Fibroblast of mammary gland (primary cell): ENCODE measurements at places on chromosomes 1 and 21.

GRCh38 chr1:18927082-18927653 is 24.8 kb upstream of the ALDH4A1 start:
- no peak for DNase-seq

GRCh38 chr21:42523941-42524340 is 10.3 kb downstream of the SLC37A1 start:
- DNase-seq: no peak

- no peak for DNase-seq
Measured at GRCh38 chr1:110478886-110479285, 27.9 kb downstream of the PROK1 start.

DNA sequence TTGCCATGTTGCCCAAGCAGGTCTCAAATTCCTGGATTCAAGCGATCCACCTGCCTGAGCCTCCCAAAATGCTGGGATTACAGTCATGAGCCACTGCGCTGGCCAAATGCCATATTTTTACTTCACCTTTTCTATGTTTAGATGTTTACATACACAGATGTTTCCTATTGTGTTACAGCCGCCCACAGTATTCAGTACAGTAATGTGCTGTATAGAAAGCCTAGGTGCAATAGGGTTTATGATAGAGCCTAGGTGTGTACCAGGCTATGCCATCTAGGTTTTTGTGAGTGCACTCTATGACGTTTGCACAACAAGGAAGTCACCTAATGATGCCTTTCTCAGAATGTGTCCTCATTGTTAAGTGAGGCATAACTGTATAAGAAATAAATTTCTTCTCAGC is 153.4 kb downstream of the CHRM3 start:
- no peak for DNase-seq

DNA sequence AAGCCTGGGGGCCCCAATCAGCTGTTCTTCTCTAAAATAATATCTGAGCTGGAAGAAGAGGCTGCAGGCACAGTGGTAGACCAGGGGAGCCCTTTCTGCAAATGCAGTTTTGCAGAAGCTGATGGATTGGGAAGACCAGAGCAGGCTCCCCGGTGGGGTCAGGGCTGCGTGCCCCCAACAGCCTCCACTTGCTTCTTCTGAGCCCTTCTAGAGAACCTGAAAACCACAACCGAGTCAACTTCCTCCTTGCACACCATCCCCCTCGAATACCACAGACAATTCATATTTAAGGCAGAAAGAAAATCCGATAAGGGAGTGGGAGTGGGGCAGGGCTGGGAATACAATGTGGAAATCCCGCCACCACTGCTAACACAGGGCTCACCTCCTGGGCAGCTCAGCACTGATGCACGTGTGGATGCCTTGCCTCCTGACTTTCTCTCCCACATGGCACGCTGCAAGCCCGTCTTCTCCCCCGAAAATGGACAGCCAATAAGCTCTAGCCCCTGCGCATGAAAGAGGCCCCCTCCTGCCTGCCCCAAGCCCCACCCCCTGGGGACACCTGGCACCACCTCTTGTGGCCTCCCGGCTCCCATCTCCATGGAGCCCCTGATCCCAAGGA is 25.4 kb upstream of the ALDH4A1 start:
- no peak for DNase-seq

- peak; percentile 24 for DNase-seq
Measured at GRCh38 chr1:245583575-245584330, 429.0 kb downstream of the KIF26B start.

DNA sequence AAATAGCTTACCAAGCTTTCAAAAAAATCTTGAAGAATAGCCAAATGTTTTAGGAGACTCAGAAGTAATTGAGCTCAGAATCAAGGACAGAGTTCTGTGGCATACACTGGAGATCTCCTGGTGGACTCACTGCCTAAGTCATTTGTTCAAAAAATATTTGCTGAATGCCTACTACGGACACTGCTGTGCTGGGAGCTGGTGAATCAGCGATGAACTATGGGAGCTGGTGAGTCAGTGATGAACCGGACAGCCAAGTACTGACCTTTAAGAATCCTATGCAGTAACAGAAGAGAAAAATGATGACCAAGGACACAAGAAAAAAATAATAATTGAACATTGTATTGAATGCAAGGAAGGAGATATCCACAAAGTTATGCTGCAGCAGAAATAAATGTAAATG is 717.9 kb upstream of the CXADR start:
- peak; percentile 96 for DNase-seq

- DNase-seq: peak; percentile 9
Measured at GRCh38 chr1:228381356-228381755, 25.3 kb downstream of the TRIM11 start.

- DNase-seq: peak; percentile 48
Measured at GRCh38 chr1:25810341-25811299, 9.1 kb upstream of the MTFR1L start.

DNA sequence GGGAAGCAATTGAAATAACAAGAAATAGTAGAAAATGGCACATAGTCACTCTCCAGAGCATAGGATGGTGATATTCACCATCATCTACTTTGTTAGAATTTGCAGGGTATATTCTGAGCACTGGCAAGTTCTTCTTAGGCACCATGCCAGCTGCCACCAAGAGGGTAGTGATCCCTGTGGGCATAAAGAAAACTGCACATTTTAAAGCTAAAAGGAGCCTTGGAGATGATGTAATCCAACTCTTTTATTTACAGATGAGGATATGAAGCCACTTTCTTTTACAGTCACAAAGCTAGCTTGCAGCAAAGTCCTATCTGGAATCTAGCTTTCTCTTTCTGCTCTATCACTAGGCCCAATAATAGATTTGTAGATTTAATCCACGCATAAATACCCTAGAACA is 69.0 kb downstream of the PTGER3 start:
- no peak for DNase-seq

DNA sequence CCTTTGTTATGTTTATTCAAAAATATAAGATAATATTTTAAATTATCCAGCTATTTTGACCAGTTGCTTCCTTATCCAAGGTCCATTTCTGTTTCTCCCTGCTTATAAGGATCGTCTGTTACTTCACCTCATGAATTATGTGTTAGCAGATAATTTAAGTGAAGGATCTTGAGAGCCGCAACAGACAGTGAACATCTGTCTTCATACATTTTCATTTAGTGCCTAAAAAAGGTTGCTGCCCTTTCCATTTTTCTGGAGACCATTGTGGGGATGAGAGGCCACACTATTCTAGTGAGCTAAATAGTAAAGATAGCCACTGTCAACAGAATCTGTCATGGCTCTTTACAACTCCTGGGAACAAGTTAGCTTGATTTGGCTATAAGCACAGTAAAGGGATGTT is 154.0 kb downstream of the CLEC20A start:
- no peak for DNase-seq

- DNase-seq: no peak
Measured at GRCh38 chr1:25003000-25003399, 72.9 kb upstream of the RUNX3 start.

GRCh38 chr1:48228156-48228555 is 5.6 kb downstream of the SLC5A9 start:
- DNase-seq: no peak

DNA sequence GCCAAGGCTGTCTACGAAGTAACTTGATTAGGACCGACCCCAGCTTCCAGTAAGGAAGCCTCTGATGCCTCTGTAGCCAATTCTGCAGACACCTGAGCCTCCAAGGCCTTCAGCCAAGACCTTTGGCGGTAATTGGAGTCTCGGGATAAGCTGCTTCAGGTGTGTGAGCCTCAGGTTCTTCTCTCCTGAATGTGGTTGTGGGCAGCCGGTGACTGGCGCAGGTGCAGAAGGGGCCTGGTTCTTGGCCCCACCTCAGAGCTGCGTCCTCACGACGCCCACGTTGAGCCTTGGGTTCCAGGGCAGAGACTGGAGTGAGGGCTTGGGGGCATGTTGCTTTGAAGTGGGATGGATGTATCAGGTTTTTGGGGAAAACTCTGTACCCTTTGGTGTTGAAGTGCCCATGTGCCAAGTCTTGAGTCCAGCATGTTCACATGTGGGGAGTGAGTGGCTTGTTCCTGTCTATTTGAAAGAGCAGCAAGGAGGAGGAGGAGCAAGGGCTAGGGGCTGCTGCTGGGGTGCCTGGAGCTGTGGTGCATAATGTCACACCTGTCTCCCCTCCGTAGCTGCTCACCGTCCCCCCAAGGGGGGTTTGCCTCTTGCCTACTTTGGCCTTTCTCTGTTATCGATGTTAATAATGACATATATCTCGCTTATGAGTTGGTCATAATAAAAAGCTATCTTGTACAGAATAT is 1.4 kb downstream of the PSEN2 start:
- no peak for DNase-seq

GRCh38 chr1:51274676-51275075 is 38.6 kb downstream of the RNF11 start:
- no peak for DNase-seq

GRCh38 chr1:62484824-62485468 is 48.1 kb downstream of the USP1 start:
- no peak for DNase-seq

DNA sequence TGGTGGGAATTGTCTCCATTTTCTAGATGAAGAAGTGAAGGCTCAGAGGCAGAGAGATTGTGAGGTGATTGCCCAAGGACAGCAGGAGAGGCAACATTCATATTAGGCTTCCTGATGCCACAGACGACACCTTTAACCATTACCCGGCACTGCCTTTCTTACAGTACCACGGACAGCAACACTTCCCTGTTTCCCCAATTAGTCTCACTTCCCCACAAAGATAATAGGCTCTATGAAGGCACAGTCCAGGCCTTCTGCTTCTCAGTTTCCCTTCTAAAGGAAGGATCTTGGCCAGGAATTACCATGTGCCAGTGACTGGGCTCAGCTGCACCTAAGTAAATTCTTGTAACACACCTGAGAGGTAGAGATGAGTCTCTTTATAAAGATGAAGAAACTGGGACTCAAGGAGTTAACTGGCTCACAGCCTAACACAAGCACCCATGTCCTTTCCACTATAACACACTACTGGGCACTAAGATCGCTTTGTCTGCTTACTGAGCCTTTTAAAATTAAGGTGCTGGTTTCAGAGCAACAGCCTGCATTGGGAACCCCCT is 9.6 kb downstream of the IGSF9 start:
- DNase-seq: no peak

DNA sequence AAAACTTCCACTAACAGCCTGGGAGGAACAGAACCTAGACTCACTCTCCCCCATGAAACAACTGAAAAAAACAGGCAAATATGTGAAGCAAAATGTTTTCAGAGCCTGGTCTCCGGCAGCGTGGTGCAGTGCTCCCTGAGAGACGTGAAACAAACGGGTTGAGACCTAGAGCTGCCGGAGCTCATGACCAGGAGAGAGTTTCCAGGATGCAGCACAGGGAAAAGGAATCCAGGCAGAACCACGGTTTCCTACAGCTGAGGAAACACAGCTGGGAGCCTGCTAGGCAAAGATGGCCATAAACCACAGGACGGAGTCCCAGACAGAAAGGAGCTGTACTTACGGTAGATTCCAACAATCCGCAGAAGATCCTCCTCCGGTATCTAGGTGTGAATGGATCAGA is 20.2 kb upstream of the SLC19A1 start:
- no peak for DNase-seq

DNA sequence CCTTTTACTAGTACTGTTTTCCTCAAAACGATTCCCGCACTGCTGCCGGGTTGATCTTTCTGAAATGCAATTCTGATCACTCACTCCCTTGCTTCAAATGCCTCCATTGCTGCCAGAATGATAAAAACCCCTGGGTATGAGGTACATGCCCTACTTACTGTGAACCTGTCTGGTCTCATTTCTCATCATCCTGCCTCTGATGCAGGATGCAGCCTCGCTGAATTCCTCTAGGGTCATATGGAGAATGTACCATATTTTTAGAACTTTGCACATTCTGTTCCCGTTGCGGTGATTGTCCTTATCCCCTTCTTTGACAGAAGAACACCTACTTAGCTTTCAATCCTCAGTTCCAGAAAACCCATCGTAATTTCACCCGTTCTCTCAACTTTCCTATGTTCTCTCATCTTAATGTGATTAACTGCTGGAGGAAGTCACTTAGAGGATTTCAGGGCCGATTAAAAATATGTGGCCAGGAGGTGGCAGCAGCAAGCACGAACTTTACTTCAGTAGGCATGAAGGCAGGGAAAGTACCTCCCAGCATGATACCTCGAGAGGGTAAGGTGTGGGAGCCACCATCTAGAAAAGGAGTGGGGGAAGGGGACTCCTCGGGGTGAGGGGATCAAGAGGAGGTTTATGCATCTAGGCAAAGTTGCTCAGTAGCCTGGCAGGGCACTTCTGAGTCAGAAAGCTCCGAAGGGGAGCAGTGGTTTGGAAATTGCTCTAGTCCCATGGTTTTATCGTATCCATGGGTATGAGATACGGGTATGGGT is 361.5 kb upstream of the ZP4 start:
- DNase-seq: peak; percentile 43

GRCh38 chr1:19078536-19078935 is 122.1 kb upstream of the IFFO2 start:
- DNase-seq: no peak

DNA sequence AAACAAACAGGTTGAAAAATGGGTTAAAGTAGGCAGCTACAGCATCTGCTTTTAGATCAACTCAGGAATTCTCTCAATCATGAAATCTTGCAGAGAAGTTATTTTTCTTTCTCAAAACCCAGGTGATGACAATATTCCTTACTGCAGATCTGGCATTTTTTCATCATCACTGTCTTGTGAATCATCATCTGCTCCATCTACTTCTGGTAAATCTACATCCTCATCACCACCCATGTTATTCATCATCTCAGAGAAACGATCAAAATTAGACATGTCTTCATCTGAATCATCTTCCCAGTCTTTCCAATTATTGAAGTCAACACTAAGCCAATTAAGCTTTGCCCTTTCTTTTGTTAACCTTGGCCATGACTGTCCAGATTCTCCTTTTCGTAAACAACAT is 21.8 kb downstream of the GBP2 start:
- DNase-seq: peak; percentile 30

DNA sequence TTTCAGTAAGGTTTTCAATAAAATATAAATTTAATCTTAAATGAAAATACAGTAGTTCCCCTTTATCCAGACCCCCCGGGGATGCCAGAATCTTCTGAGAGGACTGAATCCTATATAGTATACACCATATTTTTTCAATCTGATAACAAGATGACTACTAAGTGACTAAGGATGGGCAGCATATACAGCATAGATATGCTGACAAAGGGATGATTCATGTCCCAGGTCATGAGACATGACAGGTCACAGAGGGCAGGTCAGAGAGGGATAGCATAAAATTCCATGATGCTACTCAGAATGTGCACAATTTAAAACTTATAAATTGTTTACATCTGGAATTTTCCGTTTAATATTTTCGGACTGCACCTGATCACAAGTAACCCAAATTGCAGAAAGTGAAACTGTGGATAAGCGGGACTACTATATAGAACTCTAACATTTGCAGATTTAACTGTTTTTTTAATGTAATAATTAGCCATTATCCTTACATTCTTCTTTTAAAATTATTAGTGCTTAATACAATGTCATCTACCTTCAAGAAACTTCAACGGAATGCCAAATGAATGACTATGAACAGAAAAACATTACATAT is 48.8 kb downstream of the LRRC40 start:
- peak; percentile 74 for DNase-seq

DNA sequence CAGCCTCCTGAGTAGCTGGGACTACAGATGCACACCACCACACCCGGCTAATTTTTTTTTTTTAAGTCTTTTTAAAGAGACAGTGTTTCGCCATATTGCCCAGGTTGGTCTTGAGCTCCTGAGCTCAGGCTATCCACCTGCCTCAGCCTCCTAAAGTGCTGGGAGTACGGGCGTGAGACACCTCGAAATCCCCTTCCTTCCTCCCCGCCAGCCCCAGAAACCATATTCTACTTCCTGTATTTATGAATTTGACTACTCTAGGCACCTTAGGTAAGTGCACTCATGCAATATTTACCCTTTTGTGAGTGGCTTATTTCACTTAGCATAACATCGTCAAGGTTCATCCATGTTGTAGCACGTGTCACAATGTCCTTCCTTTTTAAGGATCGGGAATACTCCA is 6.9 kb upstream of the LRP8 start:
- DNase-seq: no peak
